Cardiac fibroblast (primary cell): ENCODE measurements at places on chromosomes 7 and 10.

- peak; percentile 62 for DNase-seq
These were observed 10.4 kb downstream of the HTR7 start for GRCh38 chr10:90847436-90847835.

DNA sequence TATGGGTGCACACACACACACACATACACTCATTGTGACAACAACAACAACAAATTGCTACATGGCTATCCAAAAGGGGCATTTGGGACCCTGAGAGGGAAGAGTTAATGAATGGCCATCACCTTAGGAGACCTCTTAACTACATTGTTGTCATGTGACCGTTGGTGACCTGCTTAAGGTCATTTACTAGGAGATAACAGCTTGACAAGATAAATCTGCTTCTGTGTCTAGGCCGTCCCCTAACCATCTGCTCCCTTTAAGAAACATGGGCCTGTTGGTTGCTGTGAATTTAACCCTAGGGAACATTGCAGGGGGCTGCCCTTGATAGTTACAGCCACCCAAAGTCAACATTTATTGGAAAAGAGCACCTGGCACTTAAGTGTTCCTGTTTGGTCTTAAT, 29.7 kb downstream of the C1QL3 start:
- DNase-seq: no peak

DNA sequence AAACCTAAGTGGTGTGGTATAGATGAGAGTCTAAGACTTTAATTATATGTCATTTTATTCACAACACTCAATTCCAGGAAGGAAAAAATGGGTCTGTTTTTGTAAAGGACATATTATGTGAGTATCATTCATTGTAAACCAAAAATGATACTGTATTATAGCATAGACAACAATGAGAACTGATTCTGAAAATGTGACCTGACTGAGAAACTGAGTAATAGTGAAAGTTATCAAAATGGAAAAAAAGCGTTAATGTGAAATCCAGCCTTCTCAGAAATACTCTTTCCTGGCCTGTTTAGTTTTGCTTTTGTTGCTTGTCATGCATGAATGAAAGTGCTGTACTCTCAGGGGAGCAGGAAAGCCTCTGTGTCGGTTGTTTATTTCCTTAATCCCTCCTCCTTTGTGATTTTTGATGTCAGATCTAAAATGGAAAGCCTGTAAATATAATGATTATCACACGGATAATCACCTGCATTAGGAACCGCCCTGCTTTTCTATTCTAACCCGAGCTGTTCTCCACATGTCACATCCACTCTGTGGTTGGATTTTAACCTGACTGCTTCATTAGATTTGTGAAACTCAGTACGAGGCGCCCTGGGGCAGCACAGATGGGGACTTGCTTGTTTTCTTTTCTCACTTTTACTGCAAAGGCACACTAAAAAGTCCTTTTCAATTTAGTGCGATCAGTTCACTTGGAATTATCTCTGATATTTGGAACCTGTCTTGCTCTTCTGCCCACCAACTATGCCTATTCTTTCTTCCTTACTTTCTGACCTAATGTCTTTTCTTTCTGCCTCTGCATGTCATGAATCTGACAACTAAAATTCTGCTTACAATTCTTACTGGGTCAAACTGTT, 240.9 kb upstream of the KAT6B start:
- peak; percentile 33 for DNase-seq

GRCh38 chr7:11208883-11209465, 235.3 kb downstream of the PHF14 start:
- DNase-seq: no peak

DNA sequence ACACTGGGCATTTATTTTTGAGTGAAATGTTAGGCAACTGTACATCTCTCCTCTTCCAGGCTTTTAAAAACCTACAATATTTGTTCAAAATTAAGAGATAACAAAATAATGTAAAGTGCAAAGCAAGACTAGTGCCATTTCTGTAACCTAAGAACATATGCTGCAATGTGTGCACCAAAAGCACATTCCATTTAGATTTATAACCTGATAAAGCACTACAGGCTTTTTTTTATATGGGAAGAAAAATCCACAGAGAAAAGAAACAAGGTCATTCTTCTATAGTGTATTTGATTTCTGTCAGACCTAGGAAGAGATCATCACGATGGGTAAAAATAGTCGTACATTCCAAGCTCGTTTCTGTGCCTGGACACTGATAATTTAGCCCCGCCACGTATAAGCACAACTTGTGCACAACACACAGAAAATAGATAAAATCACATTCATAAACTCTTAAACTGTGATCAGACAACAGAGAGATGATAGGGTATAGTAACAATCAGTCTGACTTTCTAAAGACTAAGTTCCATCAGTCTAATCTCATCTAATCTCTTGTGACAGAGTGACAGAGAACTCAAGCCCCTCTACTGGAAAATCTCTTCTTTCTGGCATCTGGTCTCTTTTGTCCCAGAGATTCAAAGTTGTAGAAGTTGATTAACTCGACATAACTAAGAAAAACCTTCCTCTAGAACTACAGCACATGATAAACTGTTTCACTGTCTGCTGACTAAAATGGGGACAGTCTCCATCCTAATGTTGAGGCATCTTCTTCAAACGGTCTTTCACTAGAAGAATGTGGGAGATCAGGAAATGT, 6.7 kb downstream of the LAMB1 start:
- DNase-seq: no peak

DNA sequence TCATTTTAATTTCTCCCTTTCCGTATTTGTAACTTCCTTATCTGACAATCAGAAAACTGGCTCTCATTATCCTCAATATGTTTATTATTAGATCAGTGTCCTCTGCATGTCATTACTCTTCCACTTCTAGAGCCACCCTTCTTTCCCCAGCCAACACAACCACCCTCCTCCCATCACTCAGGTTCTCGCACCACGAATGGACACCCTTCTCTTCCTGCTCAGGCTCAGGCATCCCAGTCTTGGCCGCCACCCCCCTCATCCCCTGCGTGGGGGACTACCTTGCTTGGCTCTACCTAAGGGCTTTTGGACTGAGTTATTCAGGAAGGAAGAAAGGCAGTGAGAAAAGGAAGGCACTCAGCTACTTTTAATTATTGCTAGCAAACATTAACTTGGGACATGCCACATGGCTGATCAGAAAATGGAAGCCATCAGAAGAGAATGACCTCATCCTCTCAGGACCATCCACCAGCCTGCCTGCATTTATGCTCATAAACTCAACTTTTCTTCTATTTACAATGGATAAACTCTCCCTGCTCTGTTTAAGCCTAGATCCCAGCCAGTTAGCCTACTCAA, 199.9 kb upstream of the PLXNA4 start:
- DNase-seq: no peak

- no peak for DNase-seq
These were observed 142.0 kb upstream of the MALRD1 start for GRCh38 chr10:18906636-18907035.
